ENCODE measurements at places on chromosomes 4 and X.

DNA sequence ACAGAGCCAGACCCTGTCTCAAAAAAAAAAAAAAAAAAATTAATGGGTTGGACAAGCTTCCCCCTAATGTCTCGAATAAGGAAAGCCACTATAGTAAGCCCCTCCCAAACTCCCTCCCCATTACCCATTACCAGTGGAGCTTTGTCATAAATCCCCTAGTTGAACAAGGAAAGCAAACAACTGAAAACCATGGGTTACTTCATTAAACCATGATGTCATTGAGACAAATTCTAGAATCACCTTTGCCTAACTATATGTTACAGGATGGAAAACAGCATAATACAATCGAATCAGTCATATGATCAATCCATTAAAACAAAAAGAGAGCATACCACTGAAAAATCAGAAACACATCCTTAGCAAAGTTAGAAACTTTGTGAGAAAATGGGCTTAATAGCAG lies 8.2 kb downstream of the ARAP2 start:
- DNase-seq: no peak

- no peak for DNase-seq
These were observed 1689.5 kb upstream of the PCDH10 start for GRCh38 chr4:131459430-131460101.

- DNase-seq: peak; percentile 24
These were observed 370.4 kb downstream of the INPP4B start for GRCh38 chr4:142475663-142476062.

DNA sequence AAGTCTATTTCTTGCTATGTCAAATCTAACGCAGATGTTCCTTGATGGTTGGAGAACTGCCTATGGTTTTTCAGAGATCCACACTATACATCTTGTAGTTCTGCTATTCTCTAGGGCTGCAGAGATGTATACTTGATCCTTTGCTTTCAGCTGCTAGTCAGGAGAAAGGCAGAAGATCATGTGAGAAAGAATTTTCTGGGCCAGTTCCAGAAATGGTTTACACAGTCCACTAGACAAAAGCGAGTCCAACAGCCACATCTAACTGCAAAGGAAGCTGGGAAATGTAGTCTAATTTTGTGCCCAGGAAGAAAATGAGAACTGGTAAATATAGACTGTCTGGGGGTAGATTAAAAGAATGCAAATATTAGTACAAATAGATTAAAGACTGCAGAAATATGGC lies 394.3 kb upstream of the SLIT2 start:
- DNase-seq: peak; percentile 4

- DNase-seq: no peak
These were observed 60.2 kb downstream of the BANK1 start for GRCh38 chr4:101850698-101851097.

- DNase-seq: no peak
These were observed 173.5 kb upstream of the KCNIP4 start for GRCh38 chr4:22122062-22122461.

DNA sequence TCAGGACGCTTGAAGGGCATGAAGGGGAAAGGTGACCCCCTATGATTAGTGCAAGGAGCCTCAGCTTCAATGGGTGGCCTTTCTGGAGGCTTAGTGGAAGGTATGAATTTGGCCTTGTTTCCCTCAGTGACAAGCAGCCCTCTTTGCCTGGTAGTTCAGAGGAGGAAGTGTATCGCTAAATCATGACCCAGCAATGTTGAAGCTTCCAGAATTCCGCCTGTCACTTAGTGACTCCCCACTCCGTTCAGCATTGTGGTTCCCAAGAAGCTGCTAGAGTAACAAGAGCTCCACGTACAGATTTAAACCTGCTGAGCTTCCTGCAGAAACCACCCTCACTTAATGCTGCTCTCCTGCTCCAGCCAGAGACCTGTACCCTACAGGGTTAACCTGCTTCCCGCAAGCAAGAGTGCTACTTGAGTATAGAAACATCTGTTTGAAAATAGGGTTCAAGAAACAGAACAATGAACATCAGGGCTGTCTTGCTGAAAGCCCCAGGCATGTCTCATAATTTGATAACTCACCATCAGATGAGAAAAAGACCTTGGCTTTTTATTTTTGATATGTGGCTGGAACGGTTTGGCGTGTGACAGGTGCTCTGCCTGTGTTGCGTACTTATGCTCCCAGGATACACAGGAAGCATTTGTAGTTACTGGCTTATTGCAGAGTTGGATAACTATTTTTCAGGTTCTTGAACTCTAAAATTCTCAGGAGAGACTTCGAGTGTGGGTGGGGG lies 105.2 kb downstream of the UCHL1 start:
- DNase-seq: no peak

DNA sequence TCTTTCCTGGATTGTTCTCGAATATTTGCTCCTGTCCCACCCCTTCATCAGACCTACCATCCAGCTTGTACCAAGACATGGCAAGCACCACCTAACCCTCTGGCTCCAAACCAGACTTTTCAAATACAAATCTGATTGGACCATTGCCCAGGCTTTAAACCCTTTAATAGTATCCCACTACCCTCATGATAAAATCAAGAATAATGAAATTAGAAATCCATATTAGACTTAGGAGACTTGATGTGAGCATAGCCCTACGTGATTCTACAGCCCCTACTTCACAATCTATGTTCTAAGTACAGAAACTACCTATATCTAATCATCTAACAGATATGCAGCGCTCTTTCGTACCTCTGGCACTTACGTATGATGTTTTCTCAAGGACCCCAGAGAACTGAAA lies 375.2 kb upstream of the CPEB2 start:
- no peak for DNase-seq

- peak; percentile 97 for DNase-seq
These were observed 137.5 kb downstream of the PALLD start for GRCh38 chr4:168634276-168634802.

GRCh38 chr4:53651156-53651735 lies 60.0 kb upstream of the LNX1 start:
- DNase-seq: no peak

- no peak for DNase-seq
These were observed 413.5 kb upstream of the GRIA3 start for GRCh38 chrX:122770581-122770980.

- no peak for DNase-seq
These were observed 95.1 kb downstream of the ARSF start for GRCh38 chrX:3136161-3136961.

DNA sequence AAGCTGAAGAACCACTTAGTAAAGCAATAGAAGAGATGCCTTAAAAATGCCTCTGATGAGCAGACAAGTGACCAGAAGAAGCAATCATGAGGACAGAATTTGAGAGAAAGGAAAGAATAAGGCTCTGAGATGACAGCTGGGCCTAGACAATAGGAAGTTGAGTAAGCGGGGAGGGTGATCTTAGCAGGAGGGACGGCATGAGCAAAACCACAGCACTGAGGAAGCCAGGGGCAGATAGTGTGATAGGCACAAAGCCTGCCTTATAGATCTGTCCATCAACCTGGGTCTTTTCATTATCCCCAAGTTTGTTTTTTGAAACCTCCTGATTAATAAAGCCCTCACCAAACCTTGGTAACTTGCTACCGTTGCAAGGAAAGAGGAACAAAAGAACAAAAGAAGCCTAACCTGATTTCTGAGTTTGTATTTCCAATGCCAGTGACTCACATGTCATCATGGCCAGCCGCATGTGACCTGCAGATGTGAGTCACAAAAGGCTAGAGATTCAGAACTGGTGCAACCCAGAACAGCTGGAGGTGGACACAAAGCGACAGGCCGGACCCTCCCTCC lies 55.7 kb upstream of the PPARGC1A start:
- peak; percentile 43 for DNase-seq

- DNase-seq: no peak
These were observed 577 bp upstream of the PIM2 start for GRCh38 chrX:48919360-48919841.
